GM12891 (cell line): ENCODE measurements at places on chromosomes 7 and 10.
A peak's percentile ranks its signal among the peaks of the same experiment; 100 is the strongest.

DNA sequence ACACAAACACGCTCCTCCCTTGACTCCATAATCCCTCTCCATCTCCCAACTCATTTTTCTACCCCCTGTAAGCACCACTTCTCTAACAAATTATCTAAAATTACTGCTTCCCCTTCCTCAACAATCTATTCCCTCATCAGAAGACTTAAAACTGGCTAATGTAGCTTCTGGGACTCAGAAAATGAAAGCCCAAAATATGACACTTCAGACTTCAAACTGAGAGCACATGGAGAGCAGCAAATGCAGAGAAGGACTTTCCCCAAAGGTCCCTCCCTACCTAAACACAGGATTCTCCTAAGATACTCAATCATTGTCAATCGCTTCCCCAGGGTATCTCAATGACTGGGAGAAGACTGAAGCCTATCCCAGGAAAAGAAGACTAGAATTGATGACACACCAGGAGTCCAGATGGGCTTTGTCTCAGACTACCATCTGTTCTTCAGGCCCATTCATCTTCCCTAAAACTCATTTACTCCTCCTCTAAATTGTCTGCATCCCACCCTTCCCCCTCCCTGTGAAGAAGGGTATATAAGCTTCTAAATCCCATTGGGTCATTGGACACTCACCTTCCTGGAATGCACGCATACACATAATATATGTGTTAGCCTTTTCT lies 39.2 kb downstream of the ST8SIA6 start:
- DNase-seq, result no peak

DNA sequence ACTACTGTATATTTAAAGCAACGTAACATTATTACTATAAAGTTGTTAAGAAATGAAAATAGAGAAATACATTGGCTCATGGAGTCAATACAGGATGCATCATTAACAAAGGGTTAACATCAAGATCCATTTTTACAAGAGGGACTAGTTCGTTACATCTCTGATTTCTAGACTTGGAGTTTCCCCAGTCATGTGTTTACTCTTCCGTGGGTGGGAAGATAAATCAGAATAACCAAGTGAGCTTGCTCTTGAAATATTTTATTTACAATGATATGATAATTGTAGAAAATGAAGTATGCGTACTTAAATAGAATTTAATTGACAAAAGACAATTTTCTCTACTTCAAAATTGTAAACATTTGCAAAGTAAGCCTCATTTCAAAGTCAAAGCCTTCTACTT lies 1.0 kb upstream of the PRKAR2B start:
- no peak for DNase-seq

DNA sequence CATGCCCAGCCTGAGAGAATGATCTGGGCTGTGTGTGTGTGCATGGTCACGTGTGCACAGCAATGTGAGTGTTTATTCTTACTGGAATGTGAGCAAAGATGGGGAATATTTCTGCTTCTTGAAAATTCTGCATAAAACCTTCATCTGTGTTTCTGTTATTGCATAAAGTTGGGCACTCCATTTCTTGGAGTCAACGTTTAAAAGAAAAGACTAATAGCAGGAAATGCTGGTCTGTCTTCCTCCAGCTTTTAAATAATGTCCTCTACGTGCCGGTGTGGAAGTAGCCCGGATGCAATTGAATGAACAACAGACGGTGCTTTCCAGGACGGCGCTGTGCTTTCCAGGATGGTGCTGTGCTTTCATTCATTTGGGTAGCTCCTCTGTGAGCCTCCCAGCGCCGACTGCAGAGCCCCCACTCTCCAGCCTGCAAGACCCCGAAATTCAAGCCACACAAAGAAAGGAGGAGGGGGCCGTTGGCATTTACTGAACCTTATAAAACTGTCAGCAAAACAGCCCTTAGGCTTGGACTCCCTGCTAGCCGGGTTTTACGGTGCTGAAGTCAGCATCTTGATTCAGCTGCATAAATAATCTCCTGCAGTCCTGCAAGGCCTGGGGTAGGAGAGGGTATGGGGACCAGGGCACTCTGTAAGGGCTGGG lies 158.2 kb upstream of the PRKCQ start:
- no peak for DNase-seq

DNA sequence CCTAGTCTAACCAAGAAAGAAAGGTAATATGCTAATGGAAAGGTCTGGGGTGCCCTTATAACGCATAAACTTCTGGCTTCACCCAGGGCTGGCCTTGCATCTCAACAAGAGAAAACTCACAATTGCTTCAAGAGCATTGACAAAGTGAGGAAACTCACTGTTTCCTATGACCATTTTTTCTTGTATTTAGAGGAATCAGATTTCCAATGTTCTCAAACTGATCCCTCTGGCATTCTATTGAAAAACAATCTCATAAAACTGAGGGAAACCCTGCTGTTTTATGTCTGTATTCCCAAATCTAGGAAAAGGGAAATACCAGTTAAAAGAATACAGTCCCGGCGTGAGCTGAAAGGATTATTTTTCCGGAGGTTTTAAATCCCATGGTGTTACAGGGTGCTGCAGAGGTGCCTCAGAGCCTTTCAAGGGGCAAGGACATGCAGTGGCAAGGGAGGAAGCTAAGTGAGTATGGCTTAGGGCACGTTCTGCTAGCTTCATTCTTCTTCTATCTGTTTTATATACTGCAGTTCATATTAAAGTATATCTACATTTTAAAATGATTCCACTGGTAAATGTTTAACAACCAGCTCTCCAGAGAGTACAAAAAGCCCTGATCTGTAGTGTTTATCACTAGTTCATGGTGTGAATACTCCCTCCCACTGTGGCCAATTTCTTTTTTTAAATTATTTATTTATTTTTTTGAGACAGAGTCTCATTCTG lies 68.7 kb downstream of the CAV1 start:
- no peak for DNase-seq

- no peak for DNase-seq
Measured at GRCh38 chr7:55526770-55527169, 45.5 kb downstream of the VOPP1 start.

- no peak for DNase-seq
Measured at GRCh38 chr10:13092291-13093102, 7.5 kb upstream of the OPTN start.

DNA sequence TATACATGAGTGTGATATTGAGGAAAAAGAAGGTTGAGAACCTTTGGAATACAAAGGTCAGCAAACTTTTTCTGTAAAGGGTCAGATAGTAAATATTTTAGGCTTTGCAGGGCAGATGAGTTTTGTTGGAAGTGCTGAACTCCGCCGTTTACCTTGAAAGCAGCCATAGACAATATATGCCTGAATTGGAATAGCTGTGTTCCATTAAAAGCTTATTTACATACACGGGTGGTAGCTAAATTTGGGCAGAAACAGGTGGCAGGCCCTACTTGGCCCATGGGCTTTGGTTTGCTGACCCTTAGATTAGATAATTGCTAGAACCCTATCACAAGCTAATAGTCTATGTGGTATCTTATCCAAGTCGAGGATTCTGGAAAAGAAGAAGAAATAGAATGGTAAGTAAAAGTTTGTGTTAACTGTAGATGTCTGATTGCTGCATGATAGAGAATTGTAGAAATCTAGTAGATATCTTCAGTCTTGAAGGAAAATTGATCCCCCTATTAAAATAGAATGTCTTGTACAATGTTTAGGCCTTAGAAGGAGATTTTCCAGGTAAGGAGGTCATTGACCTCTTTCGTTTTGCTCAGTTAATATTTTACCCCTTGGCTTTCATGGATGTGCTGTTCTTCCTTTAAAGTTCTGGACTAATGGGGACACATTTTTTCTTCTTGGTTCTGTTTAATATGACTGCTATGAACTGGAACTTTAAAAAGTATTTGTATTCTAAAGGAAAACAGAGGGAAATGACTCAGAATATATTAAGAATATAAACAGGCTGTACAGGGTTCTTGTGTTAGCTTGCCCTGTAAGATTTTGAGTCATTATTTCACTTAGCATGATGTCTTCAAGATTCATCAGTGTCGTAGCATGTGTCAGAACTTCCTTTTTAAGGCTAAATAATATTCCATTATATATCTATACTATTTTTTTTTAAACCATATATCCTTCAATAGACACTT lies 8.0 kb downstream of the RBM33 start:
- no peak for DNase-seq

- peak; percentile 30 for DNase-seq
Measured at GRCh38 chr7:43108255-43109011, 4.0 kb upstream of the HECW1 start.

DNA sequence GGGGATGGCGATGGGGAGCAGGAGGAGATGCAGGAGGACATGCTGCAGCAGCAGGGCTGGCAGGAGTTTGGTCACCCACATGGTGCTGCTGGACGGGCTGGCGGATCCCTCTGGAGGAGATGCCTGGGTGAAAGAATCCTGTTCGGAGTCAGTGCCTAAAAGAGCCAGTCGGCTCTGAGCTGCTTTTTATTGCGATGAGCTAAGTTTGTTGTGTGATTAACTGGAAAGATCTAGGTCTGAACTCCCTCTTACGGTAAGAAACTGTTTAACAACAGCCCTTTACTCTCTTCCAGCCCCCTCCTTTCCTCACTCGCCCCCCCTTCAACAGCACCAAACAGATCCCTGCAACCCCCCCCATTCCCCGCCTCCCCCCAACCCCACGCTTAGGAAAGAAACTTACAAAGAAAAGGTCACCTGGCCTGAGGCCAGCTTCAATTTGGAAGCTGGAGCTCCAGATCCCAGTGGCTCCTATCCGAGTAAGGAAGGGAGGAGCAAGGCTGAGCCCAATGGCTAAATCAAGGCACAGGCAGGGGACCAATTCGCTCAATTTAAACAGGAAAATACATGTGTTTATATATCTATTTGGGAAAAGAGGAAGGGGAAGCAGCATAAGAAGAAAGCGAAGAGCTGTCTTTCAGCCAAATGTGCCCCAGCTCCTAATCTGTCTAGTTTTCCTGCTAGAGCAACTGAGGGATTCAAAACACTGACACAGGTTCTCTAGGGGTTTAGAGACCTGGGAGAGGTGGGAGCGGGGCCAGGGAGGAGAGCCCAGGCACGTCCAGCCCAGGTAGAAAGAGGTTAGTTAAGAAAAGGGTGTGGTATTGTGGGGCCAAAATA lies at the start of gene HGF:
HGF (minus strand) TSS at position 157 of the 837 bp plus-strand sequence; CDS start at position 81, 76 bp downstream.
- no peak for DNase-seq

GRCh38 chr7:4837803-4838625 lies 23.8 kb downstream of the PAPOLB start:
- DNase-seq, result no peak

GRCh38 chr7:135748770-135749169 lies at the start of gene FAM180A:
Gene FAM180A, minus strand, starts transcription at chr7:135748813. Its CDS starts 233 bp downstream, at chr7:135748580.
- DNase-seq, result no peak

DNA sequence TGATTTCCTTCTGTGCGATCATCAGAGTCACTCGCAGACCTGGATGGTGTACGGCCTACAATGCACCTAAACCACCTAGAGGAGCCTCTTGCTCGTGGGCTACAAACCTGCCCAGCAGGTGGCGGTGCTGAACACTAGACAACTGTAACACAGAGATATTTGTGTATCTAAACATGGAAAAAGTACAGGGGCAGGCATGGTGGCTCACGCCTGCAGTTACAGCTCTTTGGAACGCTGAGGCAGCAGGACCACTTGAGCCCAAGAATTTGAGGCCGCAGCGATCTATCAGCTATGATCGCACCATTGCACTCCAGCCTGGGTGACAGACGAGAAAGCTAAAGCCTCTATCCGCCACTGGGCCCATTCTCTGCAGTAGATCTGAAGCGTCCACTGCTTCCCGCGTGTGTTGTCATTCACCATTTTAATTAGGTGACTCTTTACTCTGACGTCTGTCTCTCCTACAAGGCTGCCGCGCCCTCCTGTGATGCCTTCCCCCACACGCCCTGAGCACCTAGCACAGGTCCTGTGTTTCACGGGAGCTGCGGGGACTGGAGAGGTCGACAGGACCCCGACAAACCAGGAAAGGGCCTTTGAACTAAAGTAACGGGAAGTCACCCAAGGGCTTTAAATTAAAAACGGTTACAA lies 774 bp downstream of the TUBGCP2 start:
- no peak for DNase-seq

- DNase-seq, result no peak
Measured at GRCh38 chr10:44424957-44425356, 40.1 kb upstream of the CXCL12 start.

DNA sequence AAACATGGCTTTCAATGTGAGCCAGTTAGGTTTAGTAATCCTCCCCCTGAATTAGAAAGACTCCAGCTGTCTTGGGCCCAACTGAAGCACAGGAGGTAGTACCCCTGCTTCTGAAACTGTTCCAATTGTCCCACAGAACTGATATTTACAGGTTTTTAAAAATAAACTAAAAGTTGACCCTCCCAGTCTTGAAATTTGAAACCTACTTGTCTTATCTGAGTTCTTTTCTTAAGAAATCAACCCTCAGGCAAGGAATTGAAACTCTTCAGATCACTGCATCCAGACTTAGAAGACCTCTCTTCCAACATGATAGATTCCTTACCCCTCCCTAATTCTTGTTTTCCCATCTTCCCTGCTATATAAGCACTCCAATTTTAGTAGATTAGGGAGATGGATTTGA lies 13.3 kb upstream of the ARHGAP21 start:
- DNase-seq, result no peak

DNA sequence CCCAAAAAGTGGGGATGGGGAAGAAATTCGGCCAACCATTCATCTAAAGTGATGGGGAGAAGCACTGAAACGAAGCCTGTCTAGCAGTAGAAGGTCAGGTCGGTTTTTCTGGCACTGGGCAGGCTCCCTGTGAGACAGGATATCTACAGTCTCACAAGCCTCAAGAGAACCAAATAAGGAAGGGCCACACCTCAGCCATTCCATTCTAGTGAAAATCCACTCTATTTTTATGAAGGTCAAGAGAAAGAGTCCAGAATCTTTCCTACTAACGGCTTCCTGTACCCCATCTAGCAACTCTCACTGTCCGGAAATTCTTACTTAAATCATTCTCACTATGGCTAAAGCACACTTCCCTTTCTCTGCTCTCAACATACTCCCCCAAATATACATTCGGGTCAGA lies 267.1 kb downstream of the PRPF18 start:
- no peak for DNase-seq

DNA sequence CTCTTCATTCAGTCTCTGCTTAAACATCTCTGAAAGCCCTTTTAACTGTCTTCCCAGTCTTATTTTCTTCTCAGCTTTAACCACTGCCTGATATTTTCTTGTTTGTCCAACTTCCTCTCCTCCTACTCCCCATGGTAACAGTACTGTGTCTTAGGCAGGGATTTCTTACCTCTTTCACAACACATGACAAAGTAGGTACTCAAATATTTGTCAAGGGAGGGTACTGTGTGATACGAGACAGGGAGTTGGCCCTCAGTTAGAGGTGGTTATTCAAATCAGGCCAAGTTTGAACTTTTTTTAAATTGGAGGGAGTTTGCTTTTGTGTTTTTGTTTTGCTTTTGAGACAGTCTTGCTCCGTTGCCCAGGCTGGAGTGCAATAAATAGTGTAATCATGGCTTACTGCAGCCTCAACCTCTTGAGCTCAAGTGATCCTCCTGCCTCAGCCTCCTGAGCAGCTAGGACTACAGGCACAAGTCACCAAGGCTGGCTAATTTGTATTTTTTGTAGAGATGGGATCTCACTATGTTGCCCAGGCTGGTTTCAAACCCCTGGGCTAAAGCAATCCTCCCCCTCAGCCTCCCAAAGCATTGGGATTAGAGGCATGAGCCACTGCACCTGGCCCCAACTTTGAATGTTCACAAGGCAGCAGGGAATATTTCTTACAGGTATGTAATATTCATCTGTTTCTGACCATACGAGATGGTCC lies 2.5 kb upstream of the KPNA7 start:
- DNase-seq, result no peak

GRCh38 chr10:86599729-86600128 lies 54.6 kb upstream of the OPN4 start:
- no peak for DNase-seq

- no peak for DNase-seq
Measured at GRCh38 chr7:540997-541396, 21.4 kb upstream of the PDGFA start.

- no peak for DNase-seq
Measured at GRCh38 chr7:2276107-2276506, 34.1 kb downstream of the NUDT1 start.
